ENCODE measurements at places on chromosomes 2 and 18.

GRCh38 chr2:11726384-11726783 is 20.0 kb upstream of the LPIN1 start:
- no peak for DNase-seq

GRCh38 chr2:103346780-103347179 is 584.9 kb downstream of the TMEM182 start:
- DNase-seq = no peak

DNA sequence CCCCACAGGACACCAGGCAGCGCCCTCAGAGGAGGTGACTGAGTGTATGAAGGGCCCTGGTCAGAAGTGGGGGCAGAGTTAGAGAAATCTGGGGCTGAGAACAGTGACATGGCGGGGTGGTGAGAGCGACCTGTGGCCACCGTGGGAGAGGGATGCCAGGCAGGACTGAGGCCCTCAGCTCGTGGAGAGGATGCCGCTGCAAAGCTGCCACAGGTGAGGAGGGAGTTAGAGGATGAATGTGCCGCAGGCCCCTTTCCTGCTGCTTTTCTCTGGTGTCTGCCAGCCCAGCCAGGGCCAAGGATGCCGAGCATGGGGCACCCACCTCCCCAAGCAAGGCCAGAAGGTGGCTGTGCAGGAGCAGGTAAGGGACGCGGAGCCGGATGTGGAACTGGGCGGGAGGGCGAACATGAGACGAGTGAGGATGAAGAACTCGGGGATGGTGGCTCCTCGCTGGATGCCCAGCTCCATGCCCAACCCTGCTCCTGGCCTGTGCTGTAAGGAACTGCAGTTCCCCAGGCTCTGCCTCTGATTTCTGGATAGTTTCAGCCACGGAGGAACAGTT is 269.2 kb upstream of the HDAC4 start:
- no peak for DNase-seq

GRCh38 chr18:74387383-74387782 is 69.7 kb downstream of the DIPK1C start:
- no peak for DNase-seq

GRCh38 chr2:15560140-15560987 is 770 bp downstream of the NBAS start:
- no peak for DNase-seq

DNA sequence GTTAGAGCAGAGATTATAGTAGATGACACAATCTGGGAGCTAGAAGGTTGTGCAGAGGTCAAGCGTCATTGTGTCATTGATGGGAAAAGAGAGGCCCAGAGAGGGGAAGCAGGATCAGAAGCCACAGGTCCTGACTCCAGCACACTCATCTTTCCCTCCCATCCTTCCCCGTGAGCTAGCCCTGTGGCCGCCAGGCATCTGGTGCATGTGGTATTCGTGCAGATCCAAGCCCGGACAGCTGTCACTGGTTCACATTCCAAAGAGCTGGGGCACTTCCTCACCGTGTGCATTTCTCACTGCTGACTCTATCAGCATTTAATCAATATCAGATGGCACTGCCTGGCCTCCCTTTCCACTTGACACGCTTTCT is 94.1 kb upstream of the THOC1 start:
- DNase-seq = no peak

DNA sequence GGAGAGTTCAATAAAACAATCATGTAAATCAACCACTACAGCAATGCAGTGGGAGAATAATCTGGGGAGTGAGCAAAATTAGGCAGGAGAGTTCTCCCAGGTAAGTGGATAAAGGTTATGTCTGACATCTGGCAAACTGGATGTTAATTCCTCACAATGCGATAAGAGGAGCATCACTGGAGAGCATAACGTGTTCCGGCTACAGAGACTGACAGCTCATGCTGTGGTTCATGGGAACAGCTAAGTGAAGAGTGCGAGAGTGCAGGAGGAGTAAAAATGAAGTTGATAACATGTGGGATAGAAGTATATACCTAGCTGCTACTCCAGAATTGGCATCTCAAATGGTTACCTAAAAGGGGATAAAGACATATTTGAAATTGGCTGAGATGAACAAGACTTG is 153.2 kb downstream of the LTBP1 start:
- DNase-seq = no peak

DNA sequence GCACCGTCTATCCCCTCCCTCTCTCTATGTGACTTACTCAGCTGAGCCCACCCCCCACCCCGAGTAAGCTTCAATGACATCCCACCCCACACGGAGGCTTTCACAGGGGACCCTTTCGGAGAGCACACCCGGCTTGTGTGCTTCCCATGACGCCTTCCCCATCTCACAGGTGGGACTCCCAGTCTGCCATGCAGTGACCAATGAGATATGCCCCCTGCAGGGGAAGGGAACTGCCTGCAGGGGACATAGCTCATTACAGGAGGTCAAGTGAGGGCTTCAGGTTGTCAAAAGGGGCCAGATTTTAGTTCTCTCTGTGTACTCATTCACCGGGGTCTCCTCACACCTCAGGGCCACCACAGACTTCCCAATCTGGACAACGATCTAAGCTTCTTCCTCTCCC is 112.6 kb downstream of the GAREM1 start:
- no peak for DNase-seq

- DNase-seq = no peak
Measured at GRCh38 chr18:2723207-2723606, 67.7 kb downstream of the SMCHD1 start.

DNA sequence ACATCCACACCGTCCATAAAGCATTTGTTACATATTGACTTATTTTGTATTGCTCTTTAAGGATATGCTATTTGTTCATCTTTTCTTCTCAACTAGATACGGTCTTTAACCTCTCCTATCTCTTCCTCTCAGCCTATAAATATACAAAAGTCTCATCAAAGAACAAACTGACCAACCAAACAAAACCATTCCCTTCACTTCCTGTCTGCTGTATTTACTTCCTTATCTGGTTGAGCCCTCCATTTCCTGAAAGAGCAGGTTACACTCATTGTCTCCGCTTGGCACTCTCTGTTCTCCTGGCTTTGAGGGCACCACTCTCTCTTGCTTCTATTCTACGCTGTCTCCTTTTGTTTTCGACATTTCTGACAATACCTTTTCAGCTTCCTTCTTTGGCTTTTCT is 431.9 kb upstream of the TCF4 start:
- no peak for DNase-seq

- no peak for DNase-seq
Measured at GRCh38 chr2:25473758-25474340, 132.1 kb upstream of the DNMT3A start.

GRCh38 chr2:85009019-85009618 is 38.2 kb downstream of the KCMF1 start:
- no peak for DNase-seq

DNA sequence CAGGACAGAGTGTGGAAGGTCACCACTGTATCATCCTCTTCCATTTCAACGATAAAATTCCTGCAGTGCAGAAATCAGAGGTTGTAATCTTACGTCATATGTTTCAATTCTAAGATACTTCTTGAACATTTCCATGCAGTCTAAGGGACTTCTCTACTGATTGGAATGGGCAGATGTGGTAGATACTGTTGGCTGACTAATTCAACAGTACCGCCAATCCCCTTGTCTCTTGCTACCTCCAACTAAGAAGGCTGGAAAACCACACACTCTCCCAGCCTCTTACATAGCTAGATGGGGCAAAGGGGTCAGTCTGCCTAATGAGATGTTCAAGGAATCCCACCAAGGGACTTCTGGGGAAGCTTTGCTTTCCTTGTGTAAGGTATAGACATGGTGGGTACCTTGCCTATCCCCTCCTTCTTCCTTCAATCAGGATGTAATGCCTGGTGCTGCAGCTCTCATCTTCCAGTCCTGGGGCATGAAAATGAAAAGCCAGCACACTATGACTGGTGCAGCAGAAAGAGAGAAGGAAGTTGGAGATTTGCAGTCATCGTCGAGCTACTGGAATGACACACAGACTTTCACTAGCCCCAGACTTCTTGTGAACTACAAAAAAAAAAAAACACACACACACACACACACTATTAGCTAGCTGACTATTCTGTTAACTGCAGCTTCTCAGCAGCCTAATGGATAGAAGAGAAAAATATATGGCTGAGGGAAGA is 84.1 kb downstream of the ALPK2 start:
- DNase-seq = no peak

GRCh38 chr2:139293992-139294548 is 513.9 kb upstream of the NXPH2 start:
- DNase-seq = no peak

DNA sequence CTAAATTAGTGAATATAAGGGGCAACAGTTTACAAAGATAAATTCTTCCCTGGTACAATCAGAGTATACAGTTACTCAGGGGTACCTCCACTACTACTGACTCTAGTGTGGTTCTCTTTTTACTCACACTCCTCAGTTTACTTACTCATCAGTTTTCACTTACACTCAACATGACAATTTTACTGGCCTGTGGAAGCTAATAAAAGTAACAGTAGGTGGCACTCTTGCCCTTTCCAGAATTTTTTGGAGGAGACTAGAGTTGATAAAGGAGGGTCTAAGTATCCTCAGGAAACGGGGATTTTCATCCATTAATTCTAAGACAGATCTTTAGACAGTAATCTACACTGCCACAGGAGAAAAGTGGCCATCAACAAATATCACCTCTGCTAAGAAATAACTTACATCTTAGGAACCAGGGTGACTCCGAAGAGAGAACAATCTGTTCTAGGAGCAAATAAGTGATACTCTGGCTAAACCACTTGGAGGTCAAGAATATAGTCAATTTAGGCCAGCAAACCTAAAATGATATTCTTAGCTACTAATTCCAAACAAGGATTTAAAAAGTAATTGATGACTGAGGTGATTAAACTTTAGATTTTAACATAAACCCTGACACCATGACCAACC is 61.3 kb downstream of the ATL2 start:
- DNase-seq = peak; percentile 18

DNA sequence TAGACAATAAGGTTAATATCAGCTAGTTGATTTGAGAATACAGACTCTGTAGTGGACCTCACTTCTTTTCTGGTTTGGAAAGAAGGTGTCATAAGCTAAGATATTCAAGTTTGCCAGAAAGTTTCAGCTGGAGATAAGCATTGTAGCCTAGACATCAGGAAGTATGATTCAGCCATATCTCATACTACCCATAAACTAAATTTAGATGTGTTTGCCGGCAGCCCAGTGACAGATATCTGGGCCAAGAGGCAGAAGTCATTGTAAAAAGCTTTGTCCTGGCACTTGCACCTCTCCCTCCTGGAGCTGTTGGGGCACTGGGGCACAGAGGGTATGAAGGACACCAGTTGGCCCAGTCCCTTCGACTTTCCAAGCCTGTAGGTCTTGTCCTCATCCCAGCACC is 128.0 kb downstream of the EPHA4 start:
- DNase-seq = no peak

DNA sequence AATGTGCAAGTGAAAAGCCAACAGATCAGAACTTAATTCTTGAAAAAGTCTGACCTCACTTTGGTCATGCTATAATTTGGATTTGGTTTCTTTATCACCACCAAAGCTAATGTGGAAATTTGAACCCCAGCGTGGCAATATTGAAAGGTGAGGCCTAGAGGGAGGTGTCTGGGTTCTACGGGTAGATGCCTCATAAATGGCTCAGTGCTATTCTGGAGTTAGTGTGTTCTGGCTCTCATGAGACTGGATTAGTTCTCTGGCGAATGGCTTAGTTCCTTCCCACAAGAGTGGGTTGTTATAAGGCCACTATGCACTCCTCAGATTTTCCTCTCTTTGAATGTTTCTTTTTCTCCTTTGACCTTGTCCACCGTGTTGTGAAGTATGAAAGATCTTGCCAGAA is 22.3 kb downstream of the ORC4 start:
- DNase-seq = no peak

GRCh38 chr2:15938803-15939555 is 1.4 kb upstream of the MYCN start:
- no peak for DNase-seq

DNA sequence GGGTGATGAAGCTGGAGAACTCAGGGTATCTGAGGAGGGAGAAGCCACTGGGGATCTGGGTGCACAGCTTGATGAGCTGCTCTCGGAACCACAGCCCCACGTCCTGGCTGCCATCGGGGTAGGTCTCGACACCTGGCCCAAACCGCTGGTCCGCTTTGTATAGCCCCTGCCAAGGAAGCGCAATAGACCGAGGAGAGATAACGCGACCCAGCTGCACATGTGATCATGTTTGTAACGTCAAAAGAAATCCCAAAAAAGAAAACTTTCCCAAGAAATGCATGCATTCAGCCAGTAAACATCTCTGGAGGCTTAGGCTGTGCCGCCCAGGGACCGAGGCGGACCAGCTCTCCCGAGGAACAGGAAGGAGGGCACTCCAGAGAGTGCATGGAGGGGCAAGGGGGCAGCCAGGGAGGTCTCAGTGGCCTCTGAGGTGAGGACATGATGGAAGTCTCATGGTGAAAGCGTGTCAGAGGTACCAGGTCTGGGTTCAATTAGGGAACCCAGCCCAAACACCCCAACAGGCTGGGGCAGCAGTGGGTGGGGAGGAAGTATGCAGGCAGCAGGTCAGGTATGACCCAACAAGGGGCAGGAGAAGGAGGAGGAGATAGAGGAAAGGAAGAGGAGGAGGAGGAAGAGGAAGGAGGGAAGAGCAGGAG is 28.3 kb downstream of the ANKMY1 start:
- DNase-seq = no peak

- DNase-seq = no peak
Measured at GRCh38 chr2:64679673-64680425, 26.1 kb upstream of the SERTAD2 start.

- no peak for DNase-seq
Measured at GRCh38 chr2:109523121-109523520, 90.6 kb downstream of the SEPTIN10 start.

DNA sequence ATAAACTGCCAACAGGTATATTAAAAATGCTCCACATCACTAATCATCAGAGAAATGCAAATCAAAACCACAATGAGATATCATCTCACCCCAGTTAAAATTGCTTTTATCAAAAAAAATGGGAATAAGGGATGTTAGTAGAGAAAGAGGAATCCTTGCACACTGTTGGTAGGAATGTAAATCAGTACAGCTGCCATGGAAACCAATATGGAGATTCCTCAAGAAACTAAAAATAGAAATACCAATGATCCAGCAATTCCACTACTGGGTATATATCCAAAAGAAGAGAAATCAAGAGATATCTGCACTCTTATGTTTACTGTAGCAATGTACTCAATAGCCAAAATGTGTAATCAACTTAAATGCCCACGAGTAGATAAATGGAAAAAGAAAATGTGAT is 40.6 kb downstream of the ZRANB3 start:
- no peak for DNase-seq

GRCh38 chr2:101779190-101779589 is 81.7 kb downstream of the MAP4K4 start:
- no peak for DNase-seq

GRCh38 chr2:39487398-39488250 is 50.5 kb upstream of the MAP4K3 start:
- no peak for DNase-seq

Data from GM18507 (cell line).